Smooth muscle cell of the pulmonary artery (primary cell): ENCODE measurements at places on chromosomes 7 and 10. TPM values are rescaled to one million over a fixed set of nuclear protein-coding genes. Genes with fewer than 3 reads are reported as not detected.

The ANXA8L1 gene
- not detected in 2 replicates for total RNA-seq

The DRGX gene
- total RNA-seq = not detected in 2 replicates

The SPDYE6 gene
- not detected in 2 replicates for total RNA-seq

The NKX1-2 gene
- not detected in 2 replicates for total RNA-seq

The TMEM176B gene
- not detected in 2 replicates for total RNA-seq
